Kidney (tissue), 22 donors: ENCODE measurements at places on chromosomes 6 and 20. TPM values are rescaled to one million over a fixed set of nuclear protein-coding genes. Genes with fewer than 3 reads are reported as not detected.

DNA sequence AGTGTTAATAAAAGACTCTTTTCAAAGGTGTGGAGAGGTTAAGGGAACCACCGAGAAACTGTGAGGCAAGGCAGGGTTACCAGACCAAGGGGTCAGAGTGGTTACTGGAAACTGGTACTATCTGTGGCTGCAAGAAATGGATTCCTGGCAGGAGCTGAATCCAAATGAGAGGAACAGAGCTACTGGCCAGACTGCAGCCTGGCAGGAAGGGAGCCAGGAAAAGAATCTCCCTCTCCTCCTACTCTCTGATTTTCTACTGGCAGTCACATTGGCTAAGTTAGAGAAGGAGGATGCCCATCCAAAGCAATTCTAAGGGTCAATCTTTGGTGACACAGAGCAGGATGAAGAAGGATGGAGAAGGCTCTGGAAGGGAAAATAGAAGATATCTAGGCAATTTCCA is 211.5 kb downstream of the GRM1 start:
- no peaks in the 10 kb centered on the region for H3K4me1 ChIP-seq
- no peak overlapping the region for H3K4me3 ChIP-seq
- H3K27ac ChIP-seq = no peak overlapping the region
- H3K27me3 ChIP-seq = no peaks in the 10 kb centered on the region
- no peaks in the 10 kb centered on the region for H3K36me3 ChIP-seq

- H3K27ac ChIP-seq = no peak overlapping the region
- DNase-seq = no peak
- no peak overlapping the region for H3K4me3 ChIP-seq
- no peaks in the 10 kb centered on the region for H3K27me3 ChIP-seq
Measured at GRCh38 chr6:3314176-3314575, 55.4 kb downstream of the PSMG4 start.

- H3K4me3 ChIP-seq = no peak overlapping the region
- no peaks in the 10 kb centered on the region for H3K36me3 ChIP-seq
- no peak for DNase-seq
- no peaks in the 10 kb centered on the region for H3K4me1 ChIP-seq
- no peak overlapping the region for H3K27ac ChIP-seq
- no peaks in the 10 kb centered on the region for H3K27me3 ChIP-seq
Measured at GRCh38 chr6:83480470-83480869, 31.9 kb upstream of the PRSS35 start.

DNA sequence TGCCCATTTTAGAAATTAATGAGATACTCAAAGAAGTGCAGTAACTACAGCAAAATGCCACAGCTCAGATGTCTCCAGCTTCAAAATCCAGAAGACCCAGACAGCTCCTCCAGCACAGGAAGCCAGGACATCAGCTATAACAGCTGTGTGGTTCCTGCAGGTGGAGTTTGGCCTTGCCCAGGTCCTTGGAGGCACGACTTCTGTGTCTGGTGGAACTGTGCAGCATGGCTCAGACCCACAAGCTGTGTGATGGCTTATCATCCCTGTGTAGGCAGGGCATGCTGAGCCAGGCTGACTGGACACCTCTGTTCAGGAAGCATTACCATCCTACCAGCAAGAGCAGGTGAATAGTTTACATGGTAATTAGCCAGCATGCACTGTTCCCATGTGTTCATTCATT is 26.5 kb upstream of the CD93 start:
- H3K4me1 ChIP-seq = no peaks in the 10 kb centered on the region
- no peaks in the 10 kb centered on the region for H3K27me3 ChIP-seq
- no peak overlapping the region for H3K4me3 ChIP-seq

DNA sequence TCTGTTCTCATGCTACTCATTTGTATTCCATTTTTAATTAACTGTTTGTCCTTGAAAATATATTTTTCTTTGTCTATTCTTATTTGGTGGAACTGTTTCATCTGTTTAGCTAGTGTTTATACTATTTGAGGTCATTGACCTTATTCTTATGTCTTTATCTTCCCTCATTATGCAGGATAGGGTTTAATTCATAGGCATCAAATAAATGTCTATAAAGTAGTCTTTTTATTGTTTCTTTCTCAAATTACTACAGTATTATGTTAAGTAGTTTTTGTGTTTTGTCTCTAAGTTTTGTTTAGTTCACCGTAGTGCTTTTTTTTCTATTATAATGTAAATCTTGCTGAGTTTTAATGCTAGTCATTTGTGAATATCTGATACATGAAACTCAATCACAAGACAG is 19.0 kb downstream of the TIAM2 start:
- no peak overlapping the region for H3K4me3 ChIP-seq
- no peaks in the 10 kb centered on the region for H3K4me1 ChIP-seq
- no peak overlapping the region for H3K27ac ChIP-seq

GRCh38 chr6:5337573-5337972 is 76.3 kb downstream of the FARS2 start:
- no peak overlapping the region for H3K4me3 ChIP-seq
- no peaks in the 10 kb centered on the region for H3K36me3 ChIP-seq
- H3K4me1 ChIP-seq = no peaks in the 10 kb centered on the region

- DNase-seq = no peak
- no peak overlapping the region for H3K27ac ChIP-seq
- no peaks in the 10 kb centered on the region for H3K27me3 ChIP-seq
- no peaks in the 10 kb centered on the region for H3K4me1 ChIP-seq
- no peak overlapping the region for H3K4me3 ChIP-seq
- H3K36me3 ChIP-seq = no peaks in the 10 kb centered on the region
Measured at GRCh38 chr6:159008656-159009288, 8.8 kb upstream of the RSPH3 start.

DNA sequence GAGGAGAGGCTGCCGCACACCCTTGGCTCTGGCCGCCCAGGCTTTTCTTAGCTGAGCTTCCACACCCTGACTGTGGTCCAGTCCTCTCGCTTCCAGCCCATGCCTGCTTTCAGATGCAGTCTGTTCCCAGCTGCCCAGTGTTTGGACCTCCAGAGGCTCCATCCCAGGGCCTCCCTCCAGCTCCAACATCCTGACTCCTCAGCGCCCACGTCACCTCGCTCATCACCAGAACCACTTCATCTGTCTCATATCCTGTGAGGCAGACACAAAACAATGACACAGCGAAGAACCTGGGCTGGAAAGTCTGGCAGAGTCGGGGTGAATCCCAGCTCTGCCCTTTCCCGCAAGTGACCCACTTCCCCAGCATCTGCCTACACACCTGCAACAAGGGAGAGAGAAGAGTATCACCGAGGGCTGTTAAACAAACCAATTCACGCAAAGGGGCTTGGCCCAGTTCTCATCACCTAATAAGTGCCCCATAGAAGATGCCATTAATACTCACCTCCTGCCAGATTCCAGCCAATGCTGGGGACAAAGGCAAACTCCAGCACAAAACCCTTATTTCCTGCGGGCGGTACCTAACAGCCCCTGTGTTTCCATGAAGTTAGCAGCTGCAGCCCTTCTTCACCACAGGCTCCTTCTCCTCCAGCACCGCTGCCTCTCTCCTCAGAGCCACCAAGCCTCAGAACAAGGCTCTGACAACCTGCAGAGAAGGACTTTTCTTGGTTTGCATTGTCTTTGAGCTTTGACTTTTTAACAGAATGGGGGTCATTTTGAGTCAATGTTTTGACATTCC is 133.4 kb upstream of the CDH4 start:
- H3K36me3 ChIP-seq = no peaks in the 10 kb centered on the region
- no peak overlapping the region for H3K27ac ChIP-seq
- no peaks in the 10 kb centered on the region for H3K4me1 ChIP-seq
- peaks cover 2% of the 10 kb centered on the region for H3K27me3 ChIP-seq
- DNase-seq = no peak

GRCh38 chr6:72522735-72523141 is 99.1 kb upstream of the KCNQ5 start:
- no peaks in the 10 kb centered on the region for H3K4me1 ChIP-seq
- H3K36me3 ChIP-seq = no peaks in the 10 kb centered on the region
- no peak for DNase-seq
- no peak overlapping the region for H3K27ac ChIP-seq
- H3K27me3 ChIP-seq = no peaks in the 10 kb centered on the region
- H3K4me3 ChIP-seq = no peak overlapping the region

- H3K27ac ChIP-seq = peak overlapping the region; percentile 20
- H3K36me3 ChIP-seq = no peaks in the 10 kb centered on the region
- no peaks in the 10 kb centered on the region for H3K27me3 ChIP-seq
- peak; percentile 36 for DNase-seq
- H3K4me3 ChIP-seq = no peak overlapping the region
Measured at GRCh38 chr20:50561379-50562078, 51.3 kb downstream of the PTPN1 start.

DNA sequence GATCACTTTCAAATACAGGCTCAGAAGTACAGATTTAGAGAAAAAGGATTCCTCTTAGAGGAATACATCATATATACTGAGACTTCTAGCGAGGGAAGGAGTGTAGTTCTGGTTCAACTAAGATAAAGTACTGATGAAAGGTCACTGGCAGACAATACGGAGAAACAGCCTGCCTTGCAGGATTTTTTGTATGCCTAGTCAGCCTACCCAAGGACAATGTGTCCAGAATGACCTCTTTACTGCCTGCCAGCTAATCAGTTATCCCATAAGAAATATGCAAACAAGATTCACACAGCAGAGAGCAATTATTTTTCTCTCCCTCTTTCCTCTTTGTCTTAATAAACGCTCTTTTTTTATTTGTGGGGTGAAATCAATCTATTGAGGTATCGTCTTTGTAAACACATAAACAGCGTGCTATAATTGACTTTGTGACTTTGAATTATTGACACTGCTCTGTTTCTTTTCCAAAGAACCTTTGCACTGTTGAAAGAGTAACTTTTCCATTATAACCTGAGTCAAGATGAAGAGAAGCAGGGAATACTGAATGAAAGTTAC is 1.4 kb upstream of the TSPYL4 start:
- no peak for DNase-seq
- H3K27me3 ChIP-seq = no peaks in the 10 kb centered on the region

- H3K27me3 ChIP-seq = no peaks in the 10 kb centered on the region
- peaks cover 5% of the 10 kb centered on the region for H3K4me1 ChIP-seq
- no peak overlapping the region for H3K4me3 ChIP-seq
Measured at GRCh38 chr6:21608601-21609000, 15.1 kb downstream of the SOX4 start.

DNA sequence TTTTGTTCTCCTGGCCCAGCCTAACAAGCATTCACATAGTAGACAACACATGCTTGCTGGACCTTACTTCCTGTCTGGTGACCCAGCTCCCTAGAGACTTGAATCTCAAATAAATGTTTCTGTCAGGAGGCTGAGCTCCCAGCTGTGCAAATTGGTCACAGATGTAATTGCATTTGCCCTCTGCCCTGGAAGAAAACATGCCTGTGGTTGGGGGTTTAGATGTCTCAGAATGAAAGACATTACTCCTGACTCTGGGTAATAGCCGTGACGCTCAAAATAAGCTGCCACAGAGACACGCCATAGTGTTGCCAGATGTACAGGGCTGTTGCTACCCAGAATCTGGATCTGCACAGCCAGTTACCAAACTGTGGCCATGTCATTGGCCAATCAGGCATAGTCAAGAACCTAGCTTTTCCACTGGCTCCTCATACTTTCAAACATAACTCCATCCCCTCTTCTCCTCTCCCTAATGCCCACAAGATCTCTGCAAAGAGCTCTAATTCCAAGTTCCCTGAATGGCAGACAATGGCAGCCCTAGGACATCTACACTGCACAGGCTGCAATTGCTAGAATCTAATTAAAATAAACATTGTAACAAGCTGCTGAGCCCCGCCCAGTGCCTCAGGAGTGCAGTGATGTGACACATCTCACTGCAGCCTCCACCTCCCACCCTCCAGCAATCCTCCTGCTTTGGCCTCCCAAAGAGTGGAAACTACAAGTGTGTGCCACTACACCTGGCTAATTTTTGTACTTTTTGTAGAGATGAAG is 32.8 kb upstream of the GMPR start:
- no peaks in the 10 kb centered on the region for H3K36me3 ChIP-seq
- H3K4me3 ChIP-seq = no peak overlapping the region
- peak overlapping the region; percentile 54 for H3K27ac ChIP-seq
- H3K27me3 ChIP-seq = no peaks in the 10 kb centered on the region

DNA sequence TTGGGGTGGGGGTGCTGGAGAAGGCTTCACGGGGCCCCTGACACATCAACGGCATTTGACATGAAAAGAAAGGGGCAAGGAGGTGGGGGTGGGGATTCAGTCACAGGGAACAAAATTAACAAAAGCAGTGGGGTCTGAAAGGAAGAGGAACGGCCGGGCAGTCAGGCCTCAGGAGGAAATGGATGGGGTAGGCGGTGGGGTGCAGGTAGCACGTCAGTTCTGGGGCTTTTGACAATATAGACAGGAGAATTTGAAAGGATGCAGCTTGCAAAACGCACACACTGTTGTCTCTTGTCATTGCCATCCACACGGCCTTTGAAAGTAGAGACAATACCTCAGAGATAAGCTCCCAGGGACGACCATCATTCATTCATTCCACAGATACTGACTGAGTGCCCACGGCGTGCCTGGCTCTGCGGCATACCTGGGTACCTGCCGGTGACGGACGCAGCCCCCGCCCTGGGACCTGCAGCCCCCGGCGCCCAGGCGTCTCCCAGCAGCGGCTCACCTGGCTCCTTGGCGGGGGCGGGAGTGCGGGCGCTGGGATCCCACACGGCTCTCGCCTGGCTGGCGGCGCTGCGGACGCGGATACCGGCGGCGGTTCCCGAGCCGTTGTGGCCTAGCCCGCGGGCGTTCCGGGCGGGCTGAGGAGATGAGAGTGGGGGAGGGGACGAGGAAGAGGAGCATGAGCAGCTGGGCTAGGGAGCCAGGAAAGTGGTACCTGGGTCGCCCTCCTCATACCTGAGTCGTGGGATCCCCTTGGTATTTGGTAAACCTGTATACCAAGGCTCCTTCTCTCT is at the start of gene SLC26A8:
TSS of gene SLC26A8 (minus strand) at position 646 of the 800 bp plus-strand sequence. CDS start 4,934 bp downstream, outside the sequence.
- no peaks in the 10 kb centered on the region for H3K27me3 ChIP-seq
- DNase-seq = no peak
- H3K4me3 ChIP-seq = no peak within 1 kb of the TSS
- no peaks in the 10 kb centered on the region for H3K4me1 ChIP-seq

The CDSN gene
- 0.13 TPM for total RNA-seq

The EFCAB8 gene
- total RNA-seq = 0.13 TPM

The COQ3 gene
- total RNA-seq = 8.1 TPM
